DMS 273 treated with DMSO at 0.1 percent for 48 hours (cell line): ENCODE measurements at places on chromosomes 2 and 18.
A peak's percentile ranks its signal among the peaks of the same experiment; 100 is the strongest.

DNA sequence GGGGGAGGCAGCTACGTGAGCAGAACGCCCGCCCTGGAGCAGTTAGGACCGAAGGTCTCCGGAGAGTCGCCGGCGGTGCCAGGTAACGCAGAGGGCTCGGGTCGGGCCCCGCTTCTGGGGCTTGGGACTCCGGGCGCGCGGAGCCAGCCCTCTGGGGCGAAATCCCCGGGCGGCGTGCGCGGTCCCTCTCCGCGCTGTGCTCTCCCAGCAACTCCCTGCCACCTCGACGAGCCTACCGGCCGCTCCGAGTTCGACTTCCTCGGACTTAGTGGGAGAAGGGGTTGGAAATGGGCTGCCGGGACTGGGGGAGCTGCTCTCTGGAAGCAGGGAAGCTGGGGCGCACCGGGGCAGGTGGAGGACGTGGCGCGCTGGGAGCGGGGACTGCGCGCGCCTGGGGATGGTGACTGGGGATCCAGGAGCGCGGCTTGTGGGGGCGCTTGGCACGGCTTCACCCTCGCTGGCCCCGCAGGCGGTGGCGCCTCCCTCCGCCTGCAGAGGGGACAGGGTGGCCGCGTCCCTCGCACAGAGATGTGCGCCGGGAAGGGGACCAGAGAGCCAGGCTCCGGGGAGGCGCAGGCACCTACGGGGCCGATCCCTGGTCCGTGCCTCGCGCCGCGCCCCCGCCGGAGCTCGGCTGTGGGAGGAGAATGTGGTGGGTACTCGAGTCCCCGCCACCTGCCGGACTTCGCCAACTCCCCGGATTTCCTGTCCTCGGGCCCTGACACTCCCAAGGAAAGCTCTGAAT lies 688 bp downstream of the CDH20 start:
- no peak for DNase-seq

- no peak for DNase-seq
Measured at GRCh38 chr2:135709992-135710391, 31.7 kb upstream of the UBXN4 start.

DNA sequence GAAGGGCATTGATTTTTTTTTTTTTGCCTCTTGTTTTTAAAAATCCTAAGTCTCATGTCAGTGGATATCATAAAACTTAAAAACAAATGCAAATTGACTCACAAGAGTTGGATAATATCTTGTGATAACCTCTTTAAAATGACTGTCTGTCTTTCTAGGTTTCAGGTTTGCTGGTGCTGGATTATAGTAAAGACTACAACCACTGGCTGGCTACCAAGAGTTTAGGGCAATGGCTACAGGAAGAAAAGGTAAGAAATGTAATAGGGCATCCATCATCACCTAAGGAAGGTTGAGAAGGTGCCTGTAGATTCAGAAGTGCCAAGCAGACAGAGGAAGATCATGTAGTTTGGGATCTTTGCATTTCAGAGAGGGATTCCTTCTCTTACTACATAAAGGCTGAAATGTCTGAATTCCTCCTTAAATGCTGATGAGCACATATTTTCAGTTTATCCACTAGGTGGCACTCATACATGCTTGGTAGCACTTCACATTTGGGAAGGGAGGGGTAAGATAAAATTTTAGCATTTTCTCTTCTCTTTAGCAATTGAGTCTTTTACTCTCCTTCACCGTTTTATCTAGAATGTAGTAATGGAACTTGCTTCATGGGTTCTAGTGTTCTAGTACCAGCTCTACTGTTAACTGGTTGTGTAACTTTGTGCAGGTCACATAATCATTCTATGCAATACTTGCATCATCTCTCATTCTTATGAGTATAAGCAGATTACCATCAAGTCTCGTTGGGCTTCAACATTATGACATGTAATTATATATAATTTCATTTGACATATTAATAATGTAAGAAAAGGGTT lies 21.1 kb downstream of the CPS1 start:
- peak; percentile 11 for DNase-seq

- DNase-seq: no peak
Measured at GRCh38 chr2:115327061-115327460, 884.6 kb downstream of the DPP10 start.

DNA sequence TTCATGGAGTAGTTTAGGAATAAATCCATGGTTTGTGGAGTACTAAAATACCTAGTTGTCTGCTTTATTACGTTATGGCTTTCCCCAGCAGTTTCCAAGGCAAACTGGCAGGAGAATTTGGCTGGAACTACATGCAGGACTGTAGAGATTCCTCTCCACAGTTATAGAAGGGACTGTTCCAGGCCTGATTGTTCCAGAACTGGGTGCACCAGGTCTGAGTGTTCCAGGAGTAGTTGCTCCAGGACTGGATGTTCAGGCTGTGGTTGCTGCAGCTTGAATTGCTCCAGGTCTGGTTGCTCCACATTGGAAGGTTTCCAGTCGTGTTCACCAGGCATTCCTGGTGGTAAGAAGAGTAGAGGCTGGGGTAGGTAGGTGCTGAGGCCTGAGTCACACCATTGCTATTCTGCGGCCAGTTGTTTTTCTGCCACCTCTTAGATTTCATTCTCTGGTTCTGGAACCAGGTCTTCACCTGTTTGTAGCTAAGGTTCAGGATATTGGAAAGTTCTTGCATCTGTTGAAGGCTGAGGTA lies 28.1 kb downstream of the SGPP2 start:
- DNase-seq: no peak

- DNase-seq: no peak
Measured at GRCh38 chr2:26595146-26595545, 46.0 kb downstream of the CIB4 start.

- DNase-seq: no peak
Measured at GRCh38 chr2:120787822-120788700, 52.4 kb downstream of the GLI2 start.
